ENCODE measurements at places on chromosomes 11 and 22.

- no peak for DNase-seq
Measured at GRCh38 chr22:20430101-20430719, 7.4 kb downstream of the SCARF2 start.

- DNase-seq: no peak
Measured at GRCh38 chr11:77104727-77105126, 2.1 kb downstream of the OMP start.

DNA sequence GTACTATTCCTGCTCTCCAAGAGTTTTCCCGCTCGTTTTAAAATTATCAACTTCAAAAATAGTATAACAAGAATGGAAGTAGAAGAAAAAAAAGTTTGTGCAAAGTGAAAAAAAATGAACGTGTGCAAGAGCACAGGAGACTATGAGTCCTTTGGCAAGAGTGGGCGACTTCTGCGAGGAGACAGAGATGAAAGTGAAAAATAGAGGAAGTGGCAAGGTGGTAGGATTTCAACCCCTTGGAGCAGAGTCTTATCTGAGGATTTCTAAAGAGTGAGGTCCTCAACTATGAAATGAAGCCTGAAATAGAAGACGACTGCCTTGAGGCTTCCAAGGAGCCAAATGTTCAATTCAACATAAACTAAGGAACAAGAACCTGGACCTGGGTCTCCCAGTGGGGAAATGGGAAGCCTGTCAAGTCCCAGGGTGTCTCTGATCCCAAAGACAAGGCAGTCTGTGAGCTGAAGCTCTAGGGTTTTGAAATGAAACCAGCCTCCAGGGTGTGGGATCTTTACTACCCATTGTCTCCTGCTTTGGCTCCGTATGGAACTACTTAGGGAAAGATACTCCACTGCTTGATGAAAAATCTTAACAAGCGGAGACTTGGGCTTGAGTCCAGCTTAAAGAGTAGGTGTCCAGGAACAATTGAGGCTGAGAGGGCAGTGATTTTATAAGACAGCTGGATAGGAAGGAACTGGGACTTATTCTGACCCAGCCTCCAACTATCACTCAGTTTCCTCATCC is 4.8 kb downstream of the P4HA3 start:
- DNase-seq: no peak

GRCh38 chr11:8241373-8242117 is 22.1 kb downstream of the LMO1 start:
- DNase-seq: no peak

- no peak for DNase-seq
Measured at GRCh38 chr11:117618302-117618981, 178.6 kb downstream of the DSCAML1 start.

DNA sequence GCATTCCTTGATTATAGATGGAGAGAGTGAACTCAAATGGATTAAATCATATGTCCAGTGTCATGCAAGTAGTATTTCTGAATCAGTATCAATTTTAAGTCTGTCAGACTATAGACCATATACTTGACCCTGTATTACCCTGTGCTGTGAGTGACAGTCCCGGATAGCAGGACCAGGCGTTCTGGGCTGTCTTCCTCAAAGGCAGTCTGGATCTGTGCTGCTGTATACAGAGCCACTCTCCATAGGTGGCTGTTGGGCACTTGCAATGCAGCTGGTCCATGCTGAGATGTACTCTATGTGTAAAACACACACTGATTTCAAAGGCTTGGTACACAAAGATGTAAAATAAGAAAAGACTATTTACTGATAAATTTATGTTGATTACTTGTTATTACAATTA is 294.3 kb downstream of the OPCML start:
- DNase-seq: no peak

- no peak for DNase-seq
Measured at GRCh38 chr11:88098289-88098688, 77.0 kb downstream of the RAB38 start.

DNA sequence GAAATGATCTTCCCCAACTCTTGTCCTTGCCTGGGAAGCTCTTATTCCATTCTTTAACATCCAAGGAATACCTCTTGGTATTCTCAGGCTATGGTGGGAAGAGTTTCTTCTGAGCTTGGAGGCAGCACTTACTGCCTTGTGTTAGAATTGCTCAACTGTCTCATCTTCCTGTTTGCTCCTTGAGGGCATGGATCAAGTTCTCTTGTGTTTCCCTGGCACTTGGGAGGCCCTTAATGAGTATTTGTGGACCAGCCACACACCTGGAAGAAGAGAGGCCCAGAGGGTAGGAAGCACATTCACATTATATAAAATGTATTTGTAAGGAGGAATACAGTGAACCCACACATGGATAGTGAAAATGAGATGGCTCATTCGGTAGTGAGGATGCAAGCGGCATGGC is 3.4 kb upstream of the SORL1-AS1 start:
- DNase-seq: no peak

DNA sequence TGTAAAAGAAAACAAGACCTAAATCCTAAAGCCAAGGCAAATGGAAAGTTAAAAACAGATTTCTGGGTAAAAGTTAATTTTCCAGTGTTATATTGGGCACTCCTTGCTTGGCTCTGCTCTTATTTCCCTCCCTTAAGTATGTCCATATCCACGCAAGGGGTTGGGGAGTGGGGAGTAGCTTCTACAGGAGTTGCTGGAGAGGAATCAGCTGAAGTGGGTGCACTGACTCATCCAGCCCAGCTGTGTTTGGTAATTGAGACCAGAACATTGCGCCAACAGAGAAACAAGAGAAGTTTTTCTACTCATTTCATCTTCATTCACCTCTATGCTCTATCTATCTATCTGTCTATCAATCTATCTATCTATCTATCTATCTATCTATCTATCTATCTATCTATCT is 298.4 kb upstream of the PDGFD start:
- no peak for DNase-seq

DNA sequence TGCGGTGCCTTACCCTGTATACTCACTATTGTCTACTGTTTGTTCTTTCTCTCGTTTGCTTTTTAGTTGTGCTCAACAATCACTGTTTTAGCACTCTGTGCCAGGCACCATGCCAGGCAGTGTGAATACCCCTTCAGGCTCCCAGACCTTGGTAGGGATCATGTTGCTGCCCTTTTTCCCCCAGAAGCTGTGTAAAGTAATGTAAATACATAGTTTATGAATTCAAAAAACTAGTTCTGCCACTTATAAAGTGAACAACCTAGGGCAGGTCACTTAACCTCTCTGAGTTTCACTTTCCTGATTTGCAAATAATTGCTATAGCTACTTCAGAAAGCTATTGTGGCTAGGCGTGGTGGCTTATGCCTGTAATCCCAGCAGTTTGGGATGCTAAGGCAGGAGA is 81.0 kb upstream of the CTSC start:
- no peak for DNase-seq

DNA sequence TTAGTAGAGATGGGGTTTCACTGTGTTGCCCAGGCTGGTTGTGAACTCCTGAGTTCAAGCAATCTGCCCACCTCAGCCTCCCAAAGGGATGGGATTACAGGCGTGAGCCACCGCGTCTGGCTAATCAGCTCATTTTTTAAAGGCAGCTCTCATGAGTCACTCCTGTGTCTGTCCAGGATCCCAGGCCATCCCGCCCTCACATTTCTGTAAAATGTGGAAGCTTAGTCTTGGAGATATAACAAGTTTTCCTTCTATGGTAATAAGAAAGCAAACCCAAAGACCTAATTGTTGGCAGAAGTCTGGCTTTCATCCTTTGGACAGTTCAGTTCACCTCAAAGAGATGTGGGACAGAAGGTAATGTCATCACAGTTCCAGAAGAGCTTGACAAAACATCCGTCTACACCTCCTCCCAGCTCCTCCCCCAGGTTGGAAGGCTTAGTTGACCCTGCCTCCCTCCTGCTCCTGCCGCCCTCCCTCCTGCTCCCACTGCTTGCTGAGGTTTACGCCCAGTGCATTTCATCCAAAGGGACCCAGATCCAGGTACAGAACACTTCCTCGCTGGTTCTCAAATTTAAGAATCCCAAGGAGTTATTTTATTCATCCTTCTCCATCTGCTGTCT is 6.4 kb downstream of the DRD2 start:
- no peak for DNase-seq

GRCh38 chr11:73564903-73565302 is 33.0 kb downstream of the FAM168A start:
- no peak for DNase-seq
